ENCODE measurements at places on chromosomes 2 and 18. TPM values are rescaled to one million over a fixed set of nuclear protein-coding genes. Genes with fewer than 3 reads are reported as not detected.

GRCh38 chr2:10514273-10514672 lies 66.1 kb upstream of the ODC1 start:
- DNase-seq: no peak

DNA sequence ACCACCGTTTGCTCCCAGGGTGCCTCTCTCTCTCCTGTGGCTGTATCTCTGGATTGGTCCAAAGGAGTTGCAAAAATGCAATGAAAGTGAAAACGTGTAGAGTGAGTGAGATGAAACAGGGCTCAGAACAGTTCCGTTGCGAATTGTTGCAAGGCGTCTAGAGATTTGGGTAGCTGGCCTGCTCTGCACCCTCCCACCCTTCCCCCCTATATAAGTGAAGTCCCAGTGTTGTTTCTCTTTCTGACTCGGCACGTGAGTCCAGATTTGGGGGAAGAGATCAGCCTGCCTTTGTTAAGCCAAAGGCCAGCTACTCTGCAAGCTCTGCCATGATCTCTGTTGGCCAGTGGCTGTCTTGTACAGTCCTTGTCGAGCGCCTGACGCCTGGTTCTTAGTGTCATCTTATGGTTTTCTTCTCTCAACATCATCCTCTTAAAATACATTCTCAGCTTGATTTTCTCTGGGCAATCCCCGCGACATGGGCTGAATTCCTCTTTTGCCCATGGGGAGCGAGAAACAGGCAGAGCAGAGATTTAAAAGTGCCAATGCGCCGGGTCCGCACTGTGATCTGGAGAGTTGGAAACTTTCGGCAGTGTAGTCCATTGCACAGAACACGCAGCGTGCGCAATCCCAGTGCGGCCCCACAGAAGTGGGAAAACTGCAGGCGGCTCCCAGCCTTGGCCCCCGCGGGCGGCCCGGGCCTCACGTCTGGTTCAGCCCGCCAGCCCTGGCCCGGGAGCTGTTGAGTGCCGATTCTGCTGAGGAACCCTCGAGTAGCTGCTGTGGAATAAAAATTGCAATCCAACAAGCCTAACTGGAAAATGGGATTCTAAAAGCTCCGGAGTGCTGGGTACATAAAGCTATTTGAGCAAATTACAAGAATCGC lies 9.3 kb downstream of the MEIS1 start:
- DNase-seq: no peak

GRCh38 chr2:135745545-135745944 lies 3.9 kb downstream of the UBXN4 start:
- DNase-seq: no peak

- DNase-seq: no peak
Observed at GRCh38 chr2:127498386-127498785, 27.9 kb downstream of the IWS1 start.

DNA sequence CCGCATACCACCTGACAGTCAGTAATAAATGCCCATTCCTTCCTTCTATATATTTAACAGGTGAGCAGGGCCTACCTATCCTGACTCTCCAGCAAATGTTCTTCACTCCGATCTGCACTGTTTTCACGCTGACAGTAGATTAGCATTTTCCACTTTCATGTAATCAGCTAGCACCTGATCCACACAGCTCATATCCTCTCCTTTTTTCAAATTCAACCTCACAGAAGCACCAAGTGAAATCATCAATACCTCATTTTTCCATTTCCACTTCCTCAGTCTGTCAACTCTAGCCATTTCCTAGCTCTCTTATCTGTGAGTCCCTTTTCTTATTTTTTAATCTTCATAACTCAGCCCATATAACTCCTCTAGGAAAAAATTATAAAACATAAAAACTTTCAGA lies 402.8 kb downstream of the ZEB2 start:
- no peak for DNase-seq

DNA sequence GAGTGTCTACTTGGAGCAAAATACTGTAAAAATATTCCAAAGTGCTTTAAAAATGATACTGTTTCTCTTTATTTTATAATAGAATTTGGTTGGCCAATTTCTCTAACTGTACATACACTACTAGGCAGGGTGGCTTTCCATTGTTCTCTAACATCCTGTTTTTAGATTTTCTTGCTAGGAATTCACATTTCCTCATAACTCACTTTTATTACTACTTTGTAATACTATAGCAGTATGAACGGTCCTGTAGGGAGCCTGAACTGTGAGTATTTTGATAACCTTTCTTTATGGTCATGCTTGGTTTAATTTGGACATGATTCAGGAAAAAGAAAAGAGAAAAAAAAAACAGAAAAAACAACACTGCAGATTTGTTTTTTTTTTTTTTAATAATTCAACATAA lies 37.8 kb downstream of the GCG start:
- no peak for DNase-seq

Gene UGT1A3
- polyA plus RNA-seq: not detected

GRCh38 chr18:9055185-9055584 lies 47.3 kb upstream of the NDUFV2 start:
- no peak for DNase-seq

Gene BOLL
- not detected for polyA plus RNA-seq

DNA sequence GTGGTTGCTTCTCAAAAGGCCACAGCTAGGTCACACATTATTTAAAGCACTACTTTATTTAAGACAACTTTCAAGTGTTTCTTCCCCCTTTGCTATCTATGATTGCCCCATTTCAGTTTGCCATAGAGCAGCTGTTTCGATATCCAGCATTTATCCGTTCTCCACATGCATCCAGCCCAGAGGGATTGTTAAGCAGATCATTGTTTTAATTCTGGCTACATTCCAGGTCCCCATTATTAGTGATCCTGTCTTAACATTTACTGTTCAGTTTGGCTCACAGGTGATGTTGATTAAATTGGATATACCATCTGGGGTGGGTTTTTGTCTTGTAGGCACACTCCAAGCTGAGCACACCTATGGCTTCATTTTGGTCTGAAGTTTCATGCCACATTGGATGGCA lies 638.7 kb downstream of the ZEB2 start:
- no peak for DNase-seq

DNA sequence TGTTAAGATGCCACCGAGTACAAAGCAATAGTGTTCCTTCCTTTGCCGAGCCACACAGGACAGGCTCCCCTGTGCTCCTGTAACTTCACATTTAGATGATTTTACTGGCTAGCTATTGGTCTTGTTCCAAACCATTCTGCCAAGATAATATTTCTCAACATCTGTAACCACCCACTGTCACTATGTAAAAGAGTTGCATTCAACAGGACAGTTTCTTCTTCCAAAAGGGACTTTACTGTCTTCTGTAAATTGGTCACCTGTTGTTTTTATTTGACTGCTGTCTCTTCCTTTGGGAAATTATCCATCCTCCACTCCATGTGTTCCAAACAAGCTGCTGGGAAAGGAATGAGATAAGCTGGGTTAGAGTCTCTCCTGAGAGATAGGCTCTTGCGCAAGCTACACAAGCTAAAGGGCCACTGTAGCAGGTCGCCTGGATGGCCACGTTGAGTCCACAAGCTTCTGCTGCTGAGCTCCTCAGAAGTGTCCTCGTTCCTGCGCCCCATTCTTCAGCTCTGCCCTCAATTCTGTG lies 14.4 kb upstream of the BZW1 start:
- DNase-seq: no peak

Gene SKOR2
- polyA plus RNA-seq: under 0.01 TPM

DNA sequence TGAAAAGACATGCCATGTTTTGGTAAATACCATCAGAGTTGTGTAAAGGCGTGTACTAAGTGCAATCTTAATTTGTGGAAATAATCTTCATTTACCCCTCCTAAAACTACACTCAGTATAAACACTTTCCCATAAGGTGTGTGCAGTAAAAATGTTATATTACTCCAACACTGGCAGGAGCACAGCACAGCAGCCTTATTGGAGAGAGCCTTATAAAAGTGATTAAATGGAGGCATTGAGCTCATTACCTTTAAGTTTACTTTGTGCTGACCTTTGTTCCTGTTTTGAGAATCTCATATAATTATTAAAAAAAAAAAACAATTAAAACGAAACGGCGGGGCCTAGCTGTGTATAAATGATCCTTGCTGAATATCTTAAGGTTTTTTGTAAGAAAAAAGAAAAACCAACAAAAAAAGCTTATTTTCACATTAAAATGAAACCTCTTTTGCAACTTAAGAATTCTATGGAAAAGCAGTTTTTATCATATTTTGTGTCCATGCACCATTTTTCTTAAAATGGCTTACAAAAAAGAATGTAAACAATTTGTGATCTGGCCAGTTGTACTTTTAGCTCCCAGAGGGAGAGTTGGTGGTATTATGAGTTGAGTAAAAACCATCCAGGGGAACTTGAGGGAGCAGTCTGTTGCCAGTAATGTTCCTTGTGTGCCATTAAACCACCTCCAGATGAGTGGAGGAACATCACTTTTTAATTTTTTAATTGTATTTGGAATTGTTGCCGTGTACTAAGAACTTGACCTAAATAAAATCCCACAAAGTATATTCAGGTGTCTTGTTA lies 103.4 kb downstream of the ABI2 start:
- DNase-seq: no peak

GRCh38 chr2:29420464-29420863 lies 305.2 kb downstream of the CLIP4 start:
- DNase-seq: no peak

Gene VSNL1
- 1.4 TPM for polyA plus RNA-seq

GRCh38 chr18:77135339-77136075 lies 2.9 kb upstream of the MBP start:
- no peak for DNase-seq

GRCh38 chr2:169275696-169276444 lies 86.5 kb downstream of the LRP2 start:
- DNase-seq: peak; percentile 9

GRCh38 chr2:215895330-215895729 lies 118.0 kb downstream of the MREG start:
- no peak for DNase-seq

DNA sequence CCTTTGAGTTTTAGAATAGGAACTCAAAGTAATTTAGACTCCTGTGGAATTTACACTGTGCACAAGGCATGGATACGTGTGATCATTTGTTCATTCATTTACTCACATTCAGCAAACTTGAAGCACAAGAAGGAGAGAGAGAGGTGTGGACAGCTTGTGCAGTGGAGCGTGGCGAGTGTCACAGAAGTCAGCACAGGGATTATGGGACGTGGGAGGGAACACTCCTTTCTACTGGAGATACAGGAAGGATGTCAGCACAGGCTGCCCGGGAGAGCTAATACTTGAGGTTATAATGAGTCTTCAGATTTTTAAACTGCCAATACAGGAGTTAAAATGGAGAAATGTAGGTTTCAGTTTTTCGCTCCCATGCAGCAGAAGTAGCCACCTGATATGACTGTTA lies 7.0 kb downstream of the FAM228A start:
- no peak for DNase-seq

Gene SERPINB5
- polyA plus RNA-seq: 21.9 TPM

Gene ADAM23
- 26.9 TPM for polyA plus RNA-seq

GRCh38 chr18:23250893-23251656 lies 115.8 kb downstream of the CABLES1 start:
- DNase-seq: no peak

Gene MC4R
- 0.30 TPM for polyA plus RNA-seq

Gene FKBP1B
- polyA plus RNA-seq: 9.3 TPM

Gene ARHGAP25
- 31.7 TPM for polyA plus RNA-seq

Gene SMC6
- 15.9 TPM for polyA plus RNA-seq

DNA sequence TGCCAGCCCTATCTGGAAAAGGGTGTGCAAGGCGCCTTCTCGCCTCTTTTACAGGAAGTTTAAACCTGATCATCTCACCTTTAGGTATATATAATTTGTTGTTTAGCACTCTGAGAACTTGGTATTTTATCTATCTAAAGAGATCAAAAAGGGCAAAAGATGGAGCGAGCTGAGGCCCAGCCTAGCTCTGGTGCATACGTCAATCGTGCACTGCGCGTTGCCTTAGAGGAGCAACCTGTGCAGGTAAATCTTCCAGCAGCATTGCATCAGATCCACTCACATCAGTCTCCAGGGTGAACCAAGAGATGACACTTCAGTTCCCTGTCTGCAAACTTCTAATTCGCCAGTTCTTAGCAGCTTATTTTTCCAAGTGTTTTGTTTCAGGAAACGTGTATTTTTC lies 15.4 kb downstream of the BCL11A start:
- no peak for DNase-seq

Gene RAPGEF4
- polyA plus RNA-seq: 3.6 TPM

GRCh38 chr18:23270986-23271680 lies 135.8 kb downstream of the CABLES1 start:
- no peak for DNase-seq

DNA sequence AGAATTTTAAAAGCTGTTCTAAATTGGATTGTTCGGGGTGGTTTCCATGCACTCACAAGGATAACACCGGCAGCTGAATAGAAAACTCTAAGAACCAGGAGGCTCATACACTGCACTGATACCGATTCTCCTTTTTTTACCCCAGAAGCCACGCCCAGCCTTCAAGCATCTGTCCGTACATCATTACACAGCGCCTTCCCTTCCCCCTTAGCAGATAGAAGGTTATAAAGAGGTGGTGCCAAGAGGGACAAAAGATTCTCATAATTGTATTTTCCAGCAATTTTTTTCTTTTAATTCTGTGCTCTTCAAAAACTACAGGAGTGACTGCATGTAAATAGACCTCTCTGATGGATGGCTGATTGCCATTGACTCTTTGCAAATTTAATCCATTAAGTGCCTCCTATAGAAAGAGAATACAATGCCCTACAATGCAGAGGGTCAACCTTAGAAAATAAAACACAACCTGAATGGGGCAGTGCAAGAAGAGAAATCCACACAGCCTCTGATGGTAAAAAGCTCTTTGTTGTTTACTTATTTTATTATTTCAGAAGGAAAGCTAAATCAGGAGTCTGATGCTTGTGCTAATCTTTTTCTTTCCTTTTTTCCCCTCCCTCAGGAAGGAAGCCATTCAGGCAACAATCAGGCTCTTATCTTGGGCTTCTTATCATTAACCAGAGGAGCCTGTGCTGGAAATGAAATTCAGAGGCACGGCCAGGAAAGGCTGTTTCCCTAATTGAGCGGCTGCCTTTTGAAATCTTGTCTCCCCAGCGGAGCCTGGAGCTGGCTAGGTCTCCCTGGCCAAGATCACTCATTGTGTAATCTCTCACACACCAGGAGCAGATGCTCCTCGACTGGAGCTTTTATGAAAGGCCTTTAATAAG lies 198.9 kb upstream of the NABP1 start:
- no peak for DNase-seq

- DNase-seq: no peak
Observed at GRCh38 chr2:85843543-85843942, 45.2 kb downstream of the ST3GAL5 start.

- no peak for DNase-seq
Observed at GRCh38 chr18:46268671-46269070, 164.5 kb downstream of the HAUS1 start.

Gene UGT1A9
- 0.27 TPM for polyA plus RNA-seq

DNA sequence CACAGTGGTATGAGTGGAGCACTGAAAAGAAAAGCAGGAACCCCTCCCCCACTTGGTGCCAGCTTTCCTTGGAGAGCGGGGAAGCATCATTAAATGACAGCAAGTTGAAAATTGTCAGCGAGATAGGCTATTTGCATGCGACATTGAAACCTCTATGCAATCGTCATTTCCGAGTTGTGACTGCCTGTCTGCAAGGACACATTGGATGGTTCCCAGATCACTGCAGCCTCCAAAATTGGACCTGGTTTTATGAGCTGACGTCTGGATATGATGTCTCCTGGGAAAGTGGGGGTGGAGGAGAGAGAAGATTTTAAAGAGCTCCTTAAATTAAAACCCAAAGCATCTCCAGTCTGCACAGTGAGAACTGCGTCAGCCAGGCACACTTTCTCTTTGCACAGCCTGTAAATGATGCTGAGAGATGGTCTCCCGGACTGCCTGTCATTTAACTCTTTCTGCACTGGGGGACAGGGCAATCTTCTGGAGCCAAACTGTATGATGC lies 57.8 kb upstream of the KIF5C start:
- no peak for DNase-seq

- DNase-seq: no peak
Observed at GRCh38 chr2:121346859-121347258, 61.9 kb upstream of the TFCP2L1 start.

Gene GRB14
- polyA plus RNA-seq: 0.41 TPM

Gene IFIH1
- 22.6 TPM for polyA plus RNA-seq

Gene KLHL29
- polyA plus RNA-seq: 2.9 TPM

Measured in thymus (tissue), 14 donors.